ENCODE measurements at places on chromosomes 11 and 22.

- peak; percentile 84 for DNase-seq
Measured at GRCh38 chr11:42524534-42525227, 787.1 kb upstream of the API5 start.

DNA sequence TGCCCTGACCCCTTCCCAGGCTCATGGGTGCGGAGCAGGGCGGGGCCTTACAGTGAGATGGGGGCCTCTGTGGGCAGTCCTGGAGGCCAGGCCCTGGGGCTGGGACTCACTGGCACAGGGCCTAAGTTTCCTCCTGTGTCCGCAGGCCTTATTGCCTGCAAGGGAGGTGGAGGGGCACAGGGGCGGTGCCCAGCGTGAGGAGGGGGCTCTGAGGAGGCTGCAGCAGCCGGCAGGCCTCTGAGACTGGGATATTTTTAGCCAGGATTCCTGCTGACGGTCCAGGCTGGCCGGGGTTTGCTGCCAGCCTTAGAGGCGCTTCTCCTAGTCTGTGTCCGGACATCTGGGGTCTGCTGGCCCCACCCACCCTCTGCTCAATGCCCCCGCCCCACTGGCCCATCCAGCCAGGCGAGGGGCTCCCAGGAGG, 5.7 kb upstream of the RTN4R start:
- DNase-seq: peak; percentile 85

DNA sequence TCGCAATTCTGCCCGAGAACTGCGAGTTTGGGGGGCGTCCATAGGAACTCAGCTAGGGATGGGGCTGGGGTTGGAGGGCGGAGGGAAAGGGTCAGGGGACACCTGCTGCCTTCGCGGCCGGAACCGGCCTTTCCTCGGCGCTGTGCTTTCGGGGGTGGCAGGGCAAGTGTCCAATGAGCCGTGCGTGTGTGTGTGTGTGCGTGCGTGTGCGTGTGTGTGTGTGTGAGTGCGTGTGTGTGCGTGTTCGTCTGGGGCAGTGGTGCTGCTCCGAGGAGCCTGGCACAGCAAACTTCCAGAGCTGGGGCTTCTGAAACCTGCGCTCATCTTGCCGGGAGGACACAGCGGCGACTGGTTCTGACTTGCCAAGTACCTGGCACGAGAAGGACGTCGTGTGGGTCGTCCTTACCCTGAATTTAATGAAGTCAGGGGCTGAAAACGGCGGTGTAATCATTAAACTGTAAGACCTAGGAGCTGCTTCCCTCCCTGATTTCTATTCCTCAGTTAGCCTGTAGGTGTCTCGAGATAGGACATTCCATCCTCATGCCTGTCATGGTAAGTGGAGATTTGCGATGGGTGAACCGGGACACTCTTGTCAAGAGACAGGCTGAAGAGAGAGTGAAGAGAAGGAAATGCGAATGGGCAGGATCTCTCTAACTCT, 27.0 kb upstream of the AMOTL1 start:
- DNase-seq: peak; percentile 75

GRCh38 chr11:61445516-61445915, 15.6 kb downstream of the SDHAF2 start:
- peak; percentile 10 for DNase-seq

DNA sequence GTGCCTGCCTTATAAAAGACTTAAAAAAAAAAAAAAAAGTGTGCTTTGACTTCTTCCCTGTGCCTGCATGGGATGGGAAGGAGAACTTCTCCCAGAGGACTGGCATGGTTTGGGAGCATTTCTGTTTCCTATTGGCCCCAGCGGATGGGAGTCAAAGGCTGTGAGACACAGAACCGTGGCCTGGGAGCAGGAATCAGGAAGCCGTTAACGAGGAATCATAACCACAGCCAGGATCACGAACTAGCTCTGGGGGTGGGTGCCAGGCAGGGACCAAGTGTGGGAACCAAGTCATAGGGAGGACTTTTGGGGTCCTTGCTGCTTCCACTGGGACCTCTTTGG, 526 bp downstream of the C1QTNF6 start:
- DNase-seq: peak; percentile 21

DNA sequence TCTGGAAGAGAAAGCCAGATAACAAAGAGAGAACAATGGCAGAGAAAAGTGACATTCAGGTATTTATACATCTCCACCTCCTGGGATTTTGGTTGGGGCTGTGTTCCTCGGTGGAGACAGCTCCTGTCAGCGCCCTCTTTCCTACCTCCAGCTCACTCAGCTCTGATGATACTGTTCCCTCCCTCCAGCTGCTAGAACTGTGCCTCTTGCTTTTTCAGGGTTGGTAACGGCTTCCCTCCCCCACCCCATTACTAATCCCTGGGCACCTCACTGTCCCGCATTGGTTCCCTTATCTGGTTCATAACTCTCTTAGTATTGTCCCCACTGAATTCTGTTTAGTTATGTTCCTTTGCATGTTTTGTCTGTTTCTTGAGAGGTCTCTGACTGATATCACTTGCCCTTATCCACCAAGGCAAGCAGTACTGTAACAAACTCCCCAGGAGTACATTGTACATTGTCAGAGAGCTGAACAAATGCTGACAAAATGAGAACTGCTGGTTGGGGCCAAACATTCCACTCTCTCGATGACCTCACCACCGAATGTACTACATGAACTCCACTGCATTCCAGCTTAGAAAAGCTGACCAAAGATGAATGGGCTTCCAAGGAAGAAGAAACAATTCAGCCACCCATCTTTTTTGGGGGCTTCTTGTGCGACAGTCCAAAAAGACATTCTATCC, 5.7 kb upstream of the FBXO3 start:
- DNase-seq: peak; percentile 54

- peak; percentile 83 for DNase-seq
Measured at GRCh38 chr11:4636962-4637661, at the start of gene OR51D1. Gene OR51D1, plus strand, starts transcription at chr11:4637477. Its CDS starts 2,314 bp downstream, at chr11:4639791.

DNA sequence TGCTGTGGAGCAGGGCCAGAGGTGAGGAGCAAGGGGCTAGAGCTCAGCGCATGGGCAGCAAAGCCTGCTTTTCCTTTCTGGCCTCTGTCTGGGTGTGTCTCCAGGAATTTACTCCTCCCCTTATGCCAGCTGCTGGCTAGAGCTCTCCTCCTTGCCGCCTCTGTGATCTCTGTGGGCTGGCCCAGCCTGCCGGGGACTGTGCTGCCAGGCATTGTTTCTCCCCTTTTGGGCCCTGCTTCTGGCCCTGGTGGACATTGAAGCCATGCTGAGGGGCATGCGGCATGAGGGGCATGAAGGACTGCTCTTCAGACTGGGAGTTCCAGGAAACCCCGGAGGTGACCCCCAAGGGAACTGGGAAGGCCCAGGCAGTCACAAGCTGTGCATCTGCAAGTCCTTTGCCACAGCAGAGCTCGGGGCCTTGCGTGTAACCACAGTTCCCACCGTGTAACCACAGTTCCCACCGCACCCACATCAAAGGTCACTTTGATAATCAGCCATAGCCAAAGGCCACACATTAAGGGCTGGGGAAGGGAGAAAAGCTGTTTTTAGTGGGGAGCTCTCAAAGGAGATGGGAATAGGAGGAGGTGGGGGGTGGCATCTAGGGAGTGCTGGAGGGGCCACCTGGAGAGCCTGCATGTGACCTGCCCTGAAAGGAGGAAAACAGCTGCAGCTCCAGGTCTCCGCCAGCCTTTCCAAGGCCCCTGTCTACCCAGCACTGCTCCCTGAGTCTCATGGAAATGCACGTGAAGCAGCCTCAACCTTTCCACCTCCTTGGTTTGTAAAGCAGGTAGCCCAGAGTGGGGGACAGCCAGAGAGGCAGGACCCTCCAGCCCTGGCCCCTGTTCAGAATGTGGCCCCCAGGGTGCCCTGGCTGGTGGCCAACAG, 62.3 kb downstream of the PPFIBP2 start:
- DNase-seq: peak; percentile 89

DNA sequence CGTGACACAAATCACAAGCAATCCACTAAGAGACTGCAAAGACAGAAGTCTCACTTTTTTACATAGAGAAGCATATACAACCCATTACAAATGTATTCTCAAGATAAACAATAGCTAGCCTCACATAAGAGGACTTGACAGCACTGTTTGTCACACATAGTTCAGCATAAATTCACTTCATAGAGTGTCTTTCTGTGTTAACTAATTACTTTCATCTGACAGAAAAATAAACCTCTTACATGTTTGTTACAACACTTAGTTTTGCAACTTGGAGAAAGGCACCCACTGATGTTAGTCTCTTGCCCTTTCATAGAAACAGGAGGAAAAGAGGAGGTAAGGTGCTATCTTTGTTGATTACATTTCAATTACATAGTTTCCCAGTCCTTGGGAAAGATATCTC, 2221.9 kb upstream of the RAG2 start:
- no peak for DNase-seq

DNA sequence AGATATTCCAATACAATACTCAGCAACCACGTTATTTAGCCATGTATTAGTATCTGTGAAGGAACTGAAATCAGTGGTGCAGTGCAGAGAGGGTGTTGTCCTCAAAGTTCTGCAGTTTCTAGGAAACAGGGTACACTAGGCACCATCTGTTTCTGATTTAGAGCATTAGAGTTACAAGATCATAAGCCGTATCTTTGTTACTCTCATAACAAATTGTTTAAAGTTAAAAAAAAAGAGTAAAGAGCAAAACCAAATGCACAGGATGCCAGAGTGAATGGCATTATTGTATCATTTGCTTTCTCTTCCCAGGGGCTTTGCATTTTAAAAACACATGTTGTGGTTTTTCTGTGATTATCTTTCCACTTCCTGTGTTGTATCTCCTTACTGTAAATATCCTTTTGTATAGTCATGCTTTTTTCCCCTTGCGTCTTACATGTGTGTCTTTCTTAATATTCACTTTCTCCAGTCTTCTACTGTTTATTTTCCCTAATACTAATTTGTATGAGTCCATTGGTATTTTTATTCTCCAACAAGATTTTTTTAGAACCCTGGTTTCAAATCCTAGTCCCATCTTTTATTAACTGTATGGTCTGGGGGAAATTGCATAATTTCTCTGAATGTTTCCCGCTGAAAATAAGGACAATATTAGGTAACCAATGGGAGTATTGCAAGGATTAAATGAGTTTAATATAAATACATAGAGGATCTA, 15.2 kb upstream of the NUP160 start:
- peak; percentile 70 for DNase-seq

DNA sequence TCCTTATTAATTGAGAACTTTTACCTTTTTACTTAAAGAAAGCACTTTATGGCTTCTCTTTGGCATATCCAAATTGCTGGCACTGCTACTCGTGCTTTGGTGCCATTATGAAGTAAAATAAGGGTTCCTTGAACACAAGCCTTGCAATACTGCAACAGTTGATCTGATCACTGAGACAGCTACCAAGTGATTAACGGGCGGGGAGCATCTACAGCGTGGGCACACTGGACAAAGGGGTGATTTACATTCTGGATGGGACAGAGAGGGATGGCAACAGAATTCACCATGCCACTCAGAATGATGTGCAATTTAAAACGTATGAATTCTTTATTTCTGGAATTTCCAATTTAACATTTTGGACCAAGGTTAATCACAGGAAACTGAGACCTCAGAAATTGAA, 7.7 kb downstream of the CHRDL2 start:
- no peak for DNase-seq

- DNase-seq: no peak
Measured at GRCh38 chr22:40728731-40729189, 49.5 kb downstream of the MCHR1 start.

DNA sequence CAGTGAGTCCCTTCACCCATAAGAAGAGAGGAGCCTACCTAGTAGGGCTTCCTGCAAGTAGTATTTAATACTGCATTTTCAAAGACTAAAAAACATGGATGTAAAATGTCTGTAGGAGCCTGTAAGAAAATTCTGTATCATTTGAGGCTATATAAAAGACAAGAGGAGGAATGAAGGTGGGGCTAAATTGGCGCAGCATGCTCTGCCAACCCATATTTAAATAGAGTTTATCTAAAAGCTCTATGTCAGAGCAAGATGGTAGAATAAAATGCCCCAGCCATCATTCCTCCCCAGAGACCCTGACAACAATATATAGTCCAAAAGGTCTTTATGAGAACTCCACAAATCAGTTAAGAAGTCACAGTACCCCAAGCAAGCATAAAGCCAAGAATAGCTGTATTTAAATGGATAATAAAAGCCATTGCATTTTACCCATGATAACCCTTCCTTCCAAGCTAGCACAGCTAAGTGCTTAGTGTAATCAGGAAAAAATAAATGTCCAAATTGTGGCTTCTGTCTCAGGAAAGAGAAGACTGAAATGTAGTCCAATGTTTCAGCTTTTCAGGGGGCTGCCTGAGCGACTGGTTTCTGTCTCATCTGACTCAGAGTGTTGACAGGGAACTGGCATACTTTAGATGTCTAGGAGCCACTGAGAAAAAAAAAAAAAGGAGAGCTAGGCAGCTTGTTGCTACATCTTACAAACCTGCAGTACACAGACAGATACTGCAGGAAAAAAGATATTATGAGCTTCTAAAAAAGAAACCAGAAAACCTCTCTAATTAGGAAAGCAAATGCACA, 258.6 kb downstream of the METTL15 start:
- DNase-seq: peak; percentile 8

GRCh38 chr11:27506200-27507182, at the start of gene LIN7C:
Gene LIN7C, minus strand, starts transcription at chr11:27506769. Its CDS starts 17 bp downstream, at chr11:27506752.
- peak; percentile 99 for DNase-seq

GRCh38 chr11:44659641-44660040, 67.1 kb upstream of the TSPAN18 start:
- DNase-seq: peak; percentile 73

DNA sequence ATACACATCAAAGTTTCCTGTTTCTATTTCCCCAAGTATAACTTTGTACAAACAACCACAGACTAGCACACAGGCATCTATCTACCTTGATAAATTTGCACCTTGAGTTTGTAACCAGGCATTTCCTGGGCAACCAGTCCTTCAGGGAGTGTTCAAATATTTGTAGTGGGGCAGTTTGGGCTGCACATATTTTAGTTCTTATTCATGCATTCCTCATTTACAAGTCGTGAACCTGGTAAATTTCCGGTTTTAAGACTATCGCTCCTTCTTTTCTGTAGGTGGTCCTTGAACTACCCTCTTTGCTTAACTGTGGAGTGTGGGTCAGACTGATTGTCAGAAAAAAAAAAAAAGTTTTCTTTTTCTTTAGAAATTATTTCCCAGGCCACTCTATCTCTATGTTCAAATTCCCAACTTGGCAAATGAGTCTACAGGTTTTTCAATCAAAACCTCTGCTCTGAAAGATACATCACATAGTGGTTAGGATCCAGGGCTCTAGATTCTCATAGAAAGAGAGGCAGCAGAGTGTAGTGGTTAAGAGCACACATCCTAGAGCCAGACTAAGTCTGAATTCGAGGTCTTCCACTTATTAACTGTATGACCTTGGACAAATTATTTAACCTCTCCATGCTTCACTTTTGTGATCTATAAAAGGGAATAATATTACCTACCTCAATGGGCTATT, 201.5 kb downstream of the SOX6 start:
- DNase-seq: no peak

GRCh38 chr11:117959438-117960149, 26.6 kb upstream of the IL10RA start:
- no peak for DNase-seq

GRCh38 chr11:61532134-61533038, 23.8 kb downstream of the LRRC10B start:
- no peak for DNase-seq

GRCh38 chr11:17153757-17154156, 54.0 kb downstream of the PIK3C2A start:
- no peak for DNase-seq

- DNase-seq: no peak
Measured at GRCh38 chr11:38547462-38547861, 1949.4 kb upstream of the RAG2 start.
